ENCODE measurements at places on chromosomes 2 and 18. TPM values are rescaled to one million over a fixed set of nuclear protein-coding genes. Genes with fewer than 3 reads are reported as not detected.

Gene SOCS6
- total RNA-seq, result 2.0 TPM

Gene FOXD4L1
- total RNA-seq, result 0.40 TPM

Gene POMC
- 2.8 TPM for total RNA-seq

Gene CABYR
- total RNA-seq, result 1.2 TPM

Gene EHD3
- total RNA-seq, result 0.48 TPM

Gene NPPC
- 0.33 TPM for total RNA-seq

Gene PKP4
- 37.0 TPM for total RNA-seq

Gene CFC1
- not detected for total RNA-seq

Gene RGPD3
- total RNA-seq, result 0.13 TPM

Gene SCN2A
- not detected for total RNA-seq

Gene DHRS9
- total RNA-seq, result not detected

Gene CD28
- total RNA-seq, result 128 TPM

Gene UGT1A7
- total RNA-seq, result not detected

Gene HJURP
- 92.0 TPM for total RNA-seq

Gene HRH4
- total RNA-seq, result 0.17 TPM

Gene RAMP1
- 17.4 TPM for total RNA-seq

Gene ATP6V1C2
- total RNA-seq, result not detected

Gene ABCG8
- total RNA-seq, result not detected

Gene ARHGAP15
- total RNA-seq, result 170 TPM

Gene ZNF396
- total RNA-seq, result 1.3 TPM

Gene MPP4
- total RNA-seq, result not detected

Gene APOB
- not detected for total RNA-seq

Gene EMILIN1
- 1.0 TPM for total RNA-seq

Gene ERCC3
- 56.5 TPM for total RNA-seq

Gene TRIB2
- total RNA-seq, result 160 TPM

Gene G6PC2
- not detected for total RNA-seq

Gene ITPRIPL1
- 28.9 TPM for total RNA-seq

Gene OTOS
- total RNA-seq, result not detected

Gene RNPEPL1
- total RNA-seq, result 119 TPM

Gene ZNF892
- total RNA-seq, result 3.5 TPM

Gene DLX1
- total RNA-seq, result not detected

Gene SERPINB3
- total RNA-seq, result not detected

Gene PLEKHA3
- total RNA-seq, result 22.1 TPM

Gene DCDC2C
- total RNA-seq, result not detected

Gene CDCA7
- 80.3 TPM for total RNA-seq

Gene RSAD2
- 12.9 TPM for total RNA-seq

Gene SPRED2
- 16.4 TPM for total RNA-seq

Gene GBX2
- not detected for total RNA-seq

Gene RTP5
- total RNA-seq, result not detected
